Left hindlimb (tissue), 1 donor: ENCODE measurements at places on chromosomes 2 and 18.
A peak's percentile ranks its signal among the peaks of the same experiment; 100 is the strongest.

DNA sequence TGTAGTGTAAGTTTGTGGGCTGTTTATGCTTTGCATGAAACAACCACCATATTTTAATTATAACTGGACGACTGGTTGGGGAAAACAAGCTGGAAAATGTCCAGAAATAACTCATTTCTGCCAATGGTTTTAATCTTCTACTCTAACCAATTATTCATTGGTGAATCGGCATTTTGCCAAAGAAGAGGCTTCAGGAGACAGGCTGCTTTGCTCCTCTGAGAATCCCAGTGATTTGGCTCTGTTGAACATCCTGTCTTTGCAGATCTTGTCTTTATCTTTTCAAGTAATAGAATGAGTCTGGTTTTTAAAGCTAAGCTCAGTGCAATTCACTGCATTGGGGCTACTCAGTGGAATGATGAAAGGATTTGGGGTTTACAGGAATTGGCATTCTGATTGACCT is 109.6 kb downstream of the APOB start:
- DNase-seq, result no peak

GRCh38 chr2:55616551-55617174 is 759 bp downstream of the PPP4R3B start:
- peak; percentile 62 for DNase-seq

- DNase-seq, result no peak
Measured at GRCh38 chr2:23602116-23602515, 217.1 kb downstream of the KLHL29 start.

GRCh38 chr2:19255481-19255880 is 102.9 kb downstream of the OSR1 start:
- no peak for DNase-seq

DNA sequence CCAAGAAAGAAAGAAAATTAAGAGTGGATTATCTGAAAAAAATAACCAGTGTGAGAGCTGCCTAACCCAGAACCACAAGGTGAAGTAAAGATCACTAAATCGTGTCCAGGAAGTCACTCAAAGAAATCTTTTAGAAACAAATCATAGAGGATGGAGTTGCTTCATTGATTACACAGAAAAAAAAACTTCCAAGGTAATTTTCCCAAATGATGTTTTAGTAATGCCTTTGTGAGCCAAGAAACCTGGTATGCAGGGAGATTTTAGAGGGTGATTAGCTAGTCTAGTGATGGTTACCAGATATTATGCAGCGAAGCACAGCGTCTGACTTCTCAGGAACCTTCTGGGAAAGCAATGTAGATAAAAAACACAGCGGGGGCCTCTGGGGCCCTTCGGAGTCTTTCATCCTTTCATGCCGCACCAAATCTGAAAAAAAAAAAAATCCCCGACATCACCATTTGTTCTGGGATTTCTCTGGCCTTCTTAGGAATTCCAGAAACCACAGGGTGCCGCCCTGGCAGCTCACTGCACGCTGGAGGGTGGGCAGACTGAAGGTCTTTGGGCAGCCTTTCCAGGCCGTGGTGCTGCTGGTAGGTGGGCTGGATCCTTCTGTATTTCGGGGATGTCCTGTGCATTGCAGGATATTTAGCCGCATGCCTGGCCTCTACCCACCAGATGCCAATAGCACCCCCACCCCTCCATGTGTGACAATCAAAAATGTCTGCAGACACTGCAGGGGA is 17.3 kb downstream of the ALPK2 start:
- no peak for DNase-seq

GRCh38 chr2:47069628-47070154 is 85.4 kb downstream of the STPG4 start:
- peak; percentile 78 for DNase-seq

GRCh38 chr2:218063486-218063885 is 5.6 kb upstream of the RUFY4 start:
- no peak for DNase-seq

DNA sequence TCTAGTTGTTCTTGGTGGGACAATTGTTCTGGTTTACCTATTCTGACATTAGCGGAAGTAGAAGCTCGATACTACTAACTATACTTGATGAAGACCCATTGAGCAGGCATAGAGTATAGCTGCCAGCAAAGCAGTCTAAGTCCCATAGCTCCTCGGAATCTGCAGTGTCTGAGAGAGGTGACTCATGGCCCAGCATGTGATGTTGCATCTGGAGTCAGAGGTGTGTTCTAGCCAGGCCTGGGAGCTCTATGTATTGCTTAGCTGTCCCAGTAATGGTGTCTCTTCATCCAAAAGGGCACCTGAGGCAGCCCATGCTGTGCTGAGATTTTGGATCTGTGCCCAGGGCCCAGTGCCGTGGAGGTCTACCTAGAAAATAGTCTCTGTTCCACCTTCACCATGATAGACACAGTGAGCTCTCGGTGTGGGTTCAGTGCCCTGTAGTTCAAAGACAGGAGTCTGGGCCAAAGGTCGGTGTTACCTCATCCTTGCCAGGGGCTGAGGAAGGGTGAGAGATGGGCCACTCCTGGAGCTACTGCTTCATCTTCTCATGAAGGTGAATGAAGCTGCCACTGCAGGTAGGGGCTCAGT is 47.3 kb downstream of the MEX3C start:
- DNase-seq, result no peak

- no peak for DNase-seq
Measured at GRCh38 chr2:5854797-5855196, 162.6 kb downstream of the SOX11 start.

- DNase-seq, result no peak
Measured at GRCh38 chr2:65960953-65961352, 474.0 kb upstream of the MEIS1 start.
